ENCODE measurements at places on chromosomes 5 and 9.

- DNase-seq = no peak
Measured at GRCh38 chr9:93122721-93123221, 11.3 kb downstream of the NINJ1 start.

DNA sequence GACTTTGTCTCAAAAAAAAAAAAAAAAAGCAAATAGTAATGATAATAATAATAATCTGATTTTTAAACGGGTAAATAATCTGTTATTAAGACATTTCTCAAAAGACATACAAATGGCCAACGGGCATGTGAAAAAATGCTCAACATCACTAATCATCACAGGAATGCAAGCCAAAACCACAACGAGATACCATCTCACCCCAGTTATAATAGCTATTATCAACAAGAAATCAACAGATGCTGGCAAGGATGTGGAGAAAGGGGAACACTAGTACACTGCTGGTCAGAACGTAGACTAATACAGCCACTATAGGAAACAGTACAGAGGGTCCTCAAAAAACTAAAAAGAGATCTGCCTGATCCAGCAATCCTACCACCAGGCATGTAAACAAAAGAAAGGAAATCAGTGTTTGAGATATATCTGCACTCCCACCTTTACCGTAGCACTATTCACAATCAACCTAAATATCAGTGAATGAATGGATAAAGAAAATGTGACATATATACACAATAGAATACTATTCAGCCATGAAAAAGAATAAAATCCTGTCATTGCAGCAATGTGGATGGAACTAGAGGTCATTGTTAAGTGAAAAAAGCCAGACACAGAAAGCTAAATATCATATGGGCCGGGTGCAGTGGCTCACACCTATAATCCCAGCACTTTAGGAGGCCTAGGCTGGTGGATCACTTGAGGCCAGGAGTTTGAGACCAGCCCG, 24.9 kb downstream of the VAV2 start:
- no peak for DNase-seq

DNA sequence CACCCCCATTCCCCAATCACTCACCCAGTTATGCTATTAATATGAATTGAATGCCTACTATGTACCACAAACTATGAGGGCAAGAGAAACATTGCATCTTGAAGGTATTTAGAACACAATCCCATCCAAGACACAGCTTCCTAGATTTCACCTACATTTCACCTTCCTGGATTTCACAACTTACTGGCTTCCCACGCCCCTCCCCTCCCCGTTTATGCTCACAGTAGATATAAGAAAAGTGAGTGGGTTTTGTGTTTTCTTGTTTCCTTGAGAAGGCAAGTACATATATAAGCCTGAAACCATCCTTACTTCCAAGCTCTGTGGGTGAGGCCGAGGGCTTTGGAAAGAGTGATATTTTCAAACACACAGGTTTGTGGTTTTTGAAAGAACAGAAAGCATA, 465.0 kb downstream of the BNC2 start:
- no peak for DNase-seq

- DNase-seq = no peak
Measured at GRCh38 chr5:92644266-92644886, 936.6 kb downstream of the NR2F1-AS1 start.

DNA sequence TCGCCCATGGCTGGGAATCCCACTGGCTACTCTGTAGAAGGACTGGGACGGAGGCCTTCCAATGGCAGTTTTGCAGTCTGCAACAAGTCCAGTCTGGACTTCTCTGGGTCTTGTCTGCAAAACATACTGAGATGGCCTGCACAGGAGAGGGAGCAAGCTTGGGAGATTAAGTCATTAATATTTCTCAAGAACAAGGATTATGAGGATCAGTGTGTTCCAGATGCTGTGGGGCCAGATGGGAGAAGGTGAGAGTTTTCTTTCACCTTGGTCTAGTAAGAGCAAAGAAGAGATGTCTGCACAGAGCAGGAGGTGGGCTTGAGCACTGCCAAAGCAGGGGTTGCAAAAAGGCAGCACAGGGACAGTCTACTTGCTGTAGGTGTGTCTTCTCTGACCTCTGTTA, at the start of gene PDE6A:
PDE6A (minus strand) TSS at position 128 of the 400 bp plus-strand sequence; CDS start at position 8, 120 bp downstream.
- no peak for DNase-seq

- no peak for DNase-seq
Measured at GRCh38 chr9:126531591-126531990, 82.1 kb upstream of the LMX1B start.

- no peak for DNase-seq
Measured at GRCh38 chr5:163894645-163895044, 389.2 kb downstream of the MAT2B start.

DNA sequence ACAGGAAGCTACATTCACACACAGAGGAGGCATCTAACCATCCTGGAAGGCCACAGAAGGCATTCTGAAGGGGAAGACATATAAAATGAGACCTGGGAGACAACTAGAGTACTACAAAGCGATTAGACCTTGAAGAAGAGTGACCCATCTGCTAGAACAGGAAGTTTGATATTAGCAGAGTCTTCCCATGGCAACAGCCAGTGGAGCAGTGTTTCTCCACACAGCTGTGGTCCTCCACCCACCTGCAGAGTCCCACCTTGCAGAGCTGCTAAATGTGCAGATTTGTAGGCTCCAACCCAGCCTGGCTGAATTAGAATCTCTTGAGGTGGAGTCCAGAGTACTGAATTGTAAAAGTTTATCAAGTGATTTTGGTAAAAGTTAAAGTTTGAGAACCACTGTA, 267.0 kb downstream of the CETN3 start:
- DNase-seq = no peak

DNA sequence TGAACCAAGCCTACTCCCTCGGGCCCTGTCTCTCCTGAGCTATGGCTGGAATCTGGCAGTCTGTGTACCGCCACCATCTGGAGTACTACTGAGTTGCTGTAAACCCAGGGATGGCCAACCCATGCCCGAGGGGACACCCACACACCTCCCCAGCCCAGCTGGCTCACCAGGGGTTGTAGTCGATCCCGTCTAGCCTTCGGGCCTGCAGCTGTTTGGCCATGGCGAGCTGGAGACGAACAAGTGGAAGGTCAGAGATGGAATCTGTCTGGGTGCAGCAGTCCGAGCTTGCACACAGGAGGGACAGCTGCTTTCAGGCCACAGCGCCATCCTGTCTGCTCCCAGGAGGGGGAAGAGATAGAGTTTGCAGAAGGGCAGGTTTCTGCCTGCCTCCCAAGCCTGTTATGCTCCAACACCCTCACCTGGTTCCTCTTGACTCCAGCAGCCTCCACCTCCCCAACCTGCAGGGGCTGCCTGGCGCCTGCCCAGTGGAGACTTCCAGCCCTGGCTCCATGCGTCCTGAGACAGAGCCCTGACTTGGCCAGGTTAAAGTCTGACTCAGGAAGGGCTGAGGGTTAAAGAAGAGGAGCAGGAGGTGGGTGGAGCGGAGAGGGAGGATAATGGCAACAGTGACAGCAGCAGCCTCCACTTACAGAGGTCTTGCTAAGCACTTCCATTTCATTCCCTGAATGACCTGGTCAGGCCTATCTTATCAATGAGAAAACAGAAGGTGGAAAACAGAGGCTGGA, 15.8 kb upstream of the SPOUT1 start:
- DNase-seq = peak; percentile 9

- no peak for DNase-seq
Measured at GRCh38 chr5:178392386-178392785, 159.8 kb upstream of the PHYKPL start.

DNA sequence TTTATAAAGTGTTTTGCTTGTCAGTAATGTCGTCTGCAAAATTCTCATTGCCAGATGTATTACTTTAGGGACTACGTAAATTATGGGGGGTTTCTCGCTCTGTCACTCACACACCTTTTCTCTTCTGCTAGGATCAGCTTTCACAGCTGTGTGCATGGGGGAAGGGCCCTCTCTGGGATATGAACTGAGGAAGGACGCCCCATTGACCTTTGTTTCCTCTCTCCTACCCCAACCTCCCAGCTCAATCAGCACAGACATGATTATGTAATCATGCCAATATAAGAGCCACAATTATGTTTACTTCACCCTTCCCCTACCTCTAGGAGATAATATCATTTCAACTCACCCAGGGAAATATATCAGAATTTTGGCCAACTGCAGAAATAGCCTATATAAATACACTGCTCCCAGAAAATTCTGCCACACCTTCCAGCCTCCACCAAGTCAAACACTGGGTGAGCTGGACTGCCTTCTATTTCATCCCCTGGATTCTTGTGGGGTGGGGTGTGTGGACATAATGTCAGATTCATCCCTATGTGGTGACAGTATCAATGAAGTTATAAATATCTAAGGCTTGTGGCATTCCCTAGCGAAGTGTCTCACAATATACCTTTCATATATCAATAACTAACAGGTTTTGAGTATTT, 12.6 kb upstream of the SEMA5A start:
- DNase-seq = no peak

GRCh38 chr5:95864456-95864855, 41.9 kb upstream of the GLRX start:
- DNase-seq = no peak

GRCh38 chr5:144276034-144276822, 105.6 kb downstream of the KCTD16 start:
- no peak for DNase-seq

GRCh38 chr5:135110785-135111596, 77.0 kb upstream of the PITX1 start:
- no peak for DNase-seq

GRCh38 chr9:94157050-94157801, 73.0 kb downstream of the PTPDC1 start:
- no peak for DNase-seq

- no peak for DNase-seq
Measured at GRCh38 chr5:177430140-177430951, 3.9 kb downstream of the GRK6 start.

DNA sequence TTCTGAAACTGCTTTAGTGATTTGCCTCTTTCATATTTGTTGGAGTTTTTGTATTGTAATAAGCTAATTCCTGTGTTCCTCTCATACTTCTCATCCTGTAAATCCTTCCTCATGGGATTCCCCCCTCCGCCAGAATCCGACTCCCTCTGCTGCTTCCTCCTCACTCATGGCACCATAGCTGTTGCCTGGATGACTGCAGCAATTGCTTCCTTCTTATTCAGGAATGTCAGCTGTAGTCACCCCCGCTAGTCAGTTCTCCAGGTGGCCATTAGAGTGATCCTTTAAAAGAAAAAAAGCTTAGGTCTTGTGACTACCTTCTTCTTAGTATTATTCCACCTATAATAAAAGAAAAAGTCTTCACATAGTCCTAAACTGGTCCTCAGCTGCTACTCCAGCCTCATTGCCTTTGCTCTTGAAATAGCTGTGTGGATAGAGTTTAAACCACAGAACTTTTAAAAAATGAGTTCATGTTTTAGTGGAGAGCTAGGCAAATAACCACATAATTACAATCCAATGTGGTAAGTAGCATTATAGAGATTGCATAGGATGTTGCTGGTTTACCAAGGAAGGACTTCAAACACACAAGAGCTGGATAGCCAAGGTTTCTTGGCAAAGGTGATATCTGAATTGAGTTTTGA, 227.3 kb downstream of the KDM4C start:
- DNase-seq = no peak

DNA sequence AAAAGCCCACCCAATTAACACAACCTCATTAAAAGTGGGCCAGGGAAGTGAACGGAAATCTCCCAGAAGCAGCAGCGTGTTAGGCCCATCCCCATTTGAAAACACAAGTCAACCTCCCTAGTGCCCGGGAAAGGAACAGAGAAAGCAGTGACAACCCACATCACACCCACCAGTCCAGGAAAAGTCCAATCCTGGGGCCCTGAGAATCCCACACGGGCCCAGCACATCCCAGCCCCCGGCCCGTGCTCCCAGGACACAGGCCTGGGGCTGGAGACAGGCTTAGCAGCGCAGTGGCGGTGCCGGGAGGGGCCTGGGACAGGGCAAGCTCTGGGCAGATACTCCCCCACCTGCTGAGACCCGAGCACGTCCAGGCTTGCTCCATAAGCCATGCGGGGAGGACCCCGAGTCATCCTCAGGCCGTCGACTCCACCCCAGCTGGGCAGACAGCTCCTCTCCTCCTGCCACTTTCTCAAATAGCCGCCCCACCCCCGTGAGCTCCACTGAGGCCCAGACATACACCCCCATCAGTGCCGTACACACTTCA, 101.0 kb downstream of the KCNT1 start:
- DNase-seq = no peak

DNA sequence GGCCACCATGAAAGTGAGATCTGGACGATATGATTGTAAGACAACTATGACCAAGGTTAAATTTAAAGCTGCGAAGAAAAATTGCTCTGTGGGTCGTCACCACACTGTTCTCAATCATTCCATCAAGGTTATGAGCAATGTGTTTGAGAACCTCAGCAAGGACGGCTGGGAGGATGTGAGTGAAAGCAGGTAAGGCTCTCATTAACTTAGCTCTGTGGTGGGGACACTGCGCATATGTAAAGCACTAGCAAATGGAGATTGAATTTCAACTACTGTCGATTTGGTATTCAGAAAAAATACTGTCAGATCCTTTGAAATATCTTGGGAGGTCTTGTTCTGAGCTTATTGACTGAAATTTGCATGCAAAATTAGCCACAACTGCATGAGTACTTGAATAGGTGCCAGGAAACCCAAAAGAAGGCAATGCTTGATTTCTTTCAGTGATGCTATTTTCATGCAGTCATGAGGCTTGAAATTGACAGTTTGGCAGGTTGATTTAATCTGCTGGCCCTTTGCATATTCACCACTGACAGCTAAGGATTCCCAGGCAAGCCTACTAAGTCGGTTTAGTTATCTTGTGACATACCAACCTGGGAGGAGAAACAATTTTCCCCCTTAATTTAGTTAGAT, 183.9 kb upstream of the SH3GL2 start:
- DNase-seq = no peak

DNA sequence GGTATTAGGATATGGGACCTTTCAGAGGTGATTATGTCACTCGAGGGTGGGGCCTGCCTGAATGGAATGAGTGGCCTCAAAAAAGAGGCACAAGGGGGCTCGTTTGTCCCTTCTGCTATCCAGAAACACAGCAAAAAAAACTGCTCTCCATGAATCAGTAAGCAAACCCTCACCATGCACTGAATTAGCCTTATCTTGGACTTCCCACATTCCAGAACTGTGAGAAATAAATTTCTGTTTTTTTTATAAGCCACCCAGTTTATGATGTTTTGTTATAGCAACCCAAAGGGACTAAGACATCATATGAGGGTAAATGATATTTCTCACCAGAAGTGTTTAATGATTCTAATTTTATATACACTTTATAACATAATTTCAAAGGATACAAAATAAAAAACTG, 476.6 kb upstream of the EDIL3 start:
- DNase-seq = no peak
